ENCODE measurements at places on chromosomes 6 and 20.

DNA sequence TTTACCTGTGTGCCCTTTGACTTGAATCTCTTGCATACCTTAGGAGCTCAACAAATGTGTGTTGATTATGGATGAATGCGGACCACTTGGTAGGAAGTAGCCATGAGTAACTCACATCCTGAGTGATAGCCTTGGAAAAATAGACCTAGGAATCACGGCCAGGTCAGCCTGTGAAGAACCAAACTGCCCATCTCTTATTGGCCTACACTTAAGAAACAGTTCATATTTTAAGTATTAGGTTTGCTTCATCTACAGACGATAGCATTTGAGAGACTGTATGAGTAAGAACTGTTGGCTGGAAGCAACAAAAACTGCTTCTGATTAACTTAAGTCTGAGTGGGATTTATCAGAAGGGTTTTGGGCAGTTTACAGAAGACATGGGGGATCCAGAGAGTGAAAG, 320.1 kb upstream of the PRND start:
- DNase-seq: no peak

DNA sequence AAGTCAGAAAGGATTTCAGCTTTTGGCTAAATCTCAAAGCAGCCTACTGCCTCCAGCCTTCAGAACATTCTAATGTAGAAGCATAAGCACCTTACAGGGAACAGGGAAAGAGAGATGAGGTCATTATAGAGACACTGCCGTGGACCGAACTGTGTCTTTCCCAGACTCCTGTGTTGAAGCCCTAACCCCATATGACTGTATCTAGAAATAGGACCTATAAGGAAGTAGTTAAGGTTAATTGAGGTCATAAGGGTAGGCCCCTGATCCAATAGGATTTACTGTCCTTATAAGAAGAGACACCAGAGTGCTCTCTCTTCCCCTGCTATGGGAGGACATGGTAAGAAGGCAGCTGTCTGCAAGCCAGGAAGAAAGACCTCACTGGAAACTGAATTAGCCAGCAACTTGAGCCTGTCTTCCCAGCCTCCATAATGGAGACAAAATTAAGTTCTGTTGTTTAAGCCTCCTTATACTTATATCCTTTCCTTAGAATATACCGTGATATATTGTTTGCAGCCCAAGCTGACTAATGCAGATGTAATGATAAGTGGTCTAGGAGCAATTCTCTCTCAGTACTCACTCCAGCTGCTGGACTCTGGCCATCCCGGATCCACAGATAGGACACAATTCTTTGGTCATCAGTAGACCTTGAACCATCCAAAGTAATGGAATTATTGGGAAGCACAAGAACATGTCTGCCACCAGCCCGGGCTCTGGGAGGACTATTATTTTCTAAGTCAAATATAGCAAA, 71.4 kb downstream of the ALDH5A1 start:
- DNase-seq: no peak

- peak; percentile 2 for DNase-seq
Measured at GRCh38 chr6:74991573-74992332, 214.1 kb downstream of the COL12A1 start.

GRCh38 chr6:14273191-14273590, 155.6 kb downstream of the CD83 start:
- no peak for DNase-seq

GRCh38 chr20:50575865-50576720, 65.9 kb downstream of the PTPN1 start:
- DNase-seq: no peak

- DNase-seq: no peak
Measured at GRCh38 chr20:15653396-15654207, 919.6 kb downstream of the KIF16B start.

DNA sequence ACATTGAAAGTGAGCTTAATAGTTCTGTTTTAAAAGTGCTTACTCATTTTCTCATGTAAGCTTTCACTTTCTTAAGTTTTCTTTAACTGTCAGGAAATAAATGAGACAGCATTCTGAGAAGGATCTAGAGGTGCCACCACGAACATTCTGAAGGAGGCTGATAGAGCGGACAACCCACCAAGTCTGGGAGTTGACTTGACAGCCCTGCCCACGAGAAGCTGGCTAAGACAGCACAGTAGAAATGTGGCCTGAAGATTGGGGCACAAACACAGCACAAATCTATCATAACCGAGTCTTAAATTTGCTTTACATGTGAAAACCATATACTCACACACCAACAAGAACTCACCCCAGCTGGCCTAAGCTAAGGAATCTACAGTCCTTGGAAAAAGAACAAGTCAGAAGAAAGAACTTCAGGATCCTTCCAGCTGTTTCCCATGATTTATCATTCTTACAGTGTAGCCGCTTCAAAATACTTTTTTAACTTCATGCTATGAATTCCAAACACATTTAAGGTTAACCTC, 144.2 kb upstream of the TNFAIP3 start:
- DNase-seq: no peak

DNA sequence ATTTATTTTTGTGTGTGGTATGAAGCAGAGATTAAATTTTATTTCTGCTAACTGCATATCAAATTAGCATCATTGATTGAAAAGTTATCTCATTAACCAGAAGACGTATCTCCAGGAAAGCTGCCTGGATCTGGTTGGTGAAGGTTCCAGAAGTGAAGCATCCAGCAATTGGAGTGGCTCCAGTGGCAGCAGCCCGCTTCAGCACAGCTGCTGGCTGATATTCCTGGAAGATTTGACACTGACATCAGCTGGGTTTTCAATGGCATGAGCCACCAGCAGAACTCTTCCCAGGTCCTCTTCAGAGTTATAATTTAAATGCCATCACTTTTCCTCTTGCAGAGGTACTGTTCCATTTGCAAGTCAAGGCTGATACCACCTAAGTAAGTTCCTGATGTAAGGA, 363.5 kb downstream of the BCKDHB start:
- DNase-seq: no peak

GRCh38 chr6:72111611-72112010, 225.3 kb downstream of the RIMS1 start:
- DNase-seq: no peak

- DNase-seq: no peak
Measured at GRCh38 chr6:105509506-105510331, 106.8 kb upstream of the PREP start.

DNA sequence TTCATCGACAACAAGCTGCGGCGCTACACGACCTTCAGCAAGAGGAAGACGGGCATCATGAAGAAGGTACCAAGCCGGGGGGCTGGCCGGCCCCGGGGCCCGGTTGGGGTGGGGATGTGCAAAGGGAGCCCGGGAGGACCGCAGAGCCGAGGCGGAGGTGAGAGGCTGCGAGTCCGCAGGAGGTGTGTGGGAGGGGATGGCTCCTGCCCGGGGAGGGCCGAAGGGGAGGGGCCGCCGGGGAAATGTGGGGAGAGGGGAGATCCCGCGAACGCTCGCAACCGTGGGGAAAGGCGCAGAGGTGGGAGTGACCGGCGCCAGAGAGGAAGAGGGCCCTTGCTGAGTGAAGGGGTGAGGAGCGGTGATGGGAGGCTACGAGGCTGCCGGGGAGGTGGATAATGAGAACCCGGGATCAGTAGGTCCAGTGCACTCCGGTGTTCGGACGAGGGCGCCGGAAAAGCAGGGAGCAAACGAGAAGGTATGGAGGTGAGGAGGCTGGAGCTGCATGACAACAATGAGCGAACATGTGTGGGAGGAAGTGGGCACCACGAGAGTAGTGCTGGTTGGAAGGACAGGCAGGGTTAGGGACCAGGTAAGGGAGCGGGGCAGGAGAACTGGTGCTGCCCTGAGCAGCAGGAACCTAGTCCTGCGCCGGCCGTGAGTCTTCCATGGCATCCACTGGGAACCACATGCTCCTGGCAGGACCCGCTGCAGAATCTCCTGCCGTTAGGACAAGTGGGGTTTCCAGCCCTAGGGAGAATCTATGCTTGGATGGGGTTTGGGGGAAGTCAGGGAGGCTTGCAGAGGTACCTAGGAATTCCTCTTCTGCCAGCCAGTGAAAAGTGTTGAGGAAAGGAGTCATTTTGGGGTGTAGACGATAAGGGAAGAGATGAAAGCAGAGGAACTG, 1.3 kb downstream of the SRF start:
- no peak for DNase-seq

- DNase-seq: no peak
Measured at GRCh38 chr6:30676660-30677285, 4.0 kb upstream of the DHX16 start.

DNA sequence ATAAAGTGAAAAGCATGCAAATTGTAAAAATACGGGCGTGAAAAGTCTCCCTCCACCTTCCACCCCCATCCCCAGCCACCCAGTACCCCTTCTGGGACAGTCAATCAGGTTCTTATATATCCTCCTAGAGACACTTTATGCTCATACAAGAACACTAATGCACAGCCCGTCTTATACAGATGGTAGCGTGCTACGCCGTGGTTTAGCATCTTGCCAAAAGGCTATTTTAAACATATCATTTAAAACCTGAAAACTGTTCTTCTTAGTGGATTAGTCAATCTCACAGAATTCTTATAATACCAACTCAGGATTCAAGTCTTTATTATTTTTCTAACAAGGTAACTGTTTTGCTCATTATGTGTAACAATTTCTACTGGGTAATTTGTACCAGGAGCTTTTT, 57.2 kb upstream of the MRPS10 start:
- no peak for DNase-seq

DNA sequence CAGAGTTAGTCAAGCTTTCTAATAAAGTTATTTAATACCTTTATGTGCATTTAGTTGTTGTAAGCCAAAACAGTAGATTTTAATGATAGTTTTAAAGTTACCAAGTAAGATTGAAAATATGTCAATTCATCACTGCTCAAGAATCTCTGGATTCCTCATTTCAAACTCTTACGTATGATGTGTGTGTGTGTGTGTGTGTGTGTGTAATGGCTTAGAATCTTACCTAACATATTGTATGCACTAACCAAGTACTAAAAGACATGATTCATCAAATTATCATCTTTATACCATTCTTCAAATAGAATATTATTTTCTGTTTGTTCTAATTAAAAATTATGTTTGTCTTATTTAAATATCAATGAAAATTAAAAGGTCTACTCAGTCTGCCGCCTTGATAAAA, 41.5 kb upstream of the ZNF337 start:
- no peak for DNase-seq

DNA sequence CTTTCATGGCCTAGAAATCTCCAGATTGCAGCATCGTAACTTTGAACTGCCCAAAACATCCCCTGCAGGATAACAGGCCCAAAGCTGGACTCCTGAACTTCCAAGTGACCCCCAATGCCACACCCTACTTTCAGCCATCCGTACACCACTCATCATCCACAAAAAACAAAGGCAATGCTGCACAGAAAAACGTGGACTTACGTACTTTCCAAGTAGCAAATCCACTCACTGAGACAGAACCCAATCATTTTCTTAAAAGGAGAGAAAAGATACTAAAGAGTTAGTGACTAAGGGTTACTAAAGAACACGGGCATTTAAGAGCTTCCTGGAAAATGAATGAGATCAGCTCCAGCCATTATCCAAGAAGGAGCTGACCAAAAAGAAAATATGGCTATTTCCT, 211.0 kb downstream of the WDR27 start:
- DNase-seq: no peak

DNA sequence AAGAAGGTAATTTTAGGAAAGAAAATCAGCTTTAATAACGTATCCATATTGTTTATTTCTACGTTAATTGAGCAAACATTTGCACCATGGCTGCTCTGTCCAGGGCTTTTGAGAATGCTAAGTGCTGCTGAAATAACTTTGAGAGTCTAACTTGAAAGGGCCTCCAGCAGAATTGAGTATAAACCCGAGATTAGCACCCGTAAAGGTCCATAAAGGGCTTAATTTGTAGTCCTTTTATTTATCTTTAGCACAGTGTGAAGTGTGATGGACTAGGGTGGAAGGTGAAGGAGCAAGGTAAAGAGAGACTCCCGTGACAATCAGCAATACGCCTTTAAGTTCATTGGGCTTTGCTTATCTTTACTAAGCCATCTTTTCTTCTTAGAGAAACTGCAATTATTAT, 77.7 kb upstream of the SUPT3H start:
- no peak for DNase-seq

DNA sequence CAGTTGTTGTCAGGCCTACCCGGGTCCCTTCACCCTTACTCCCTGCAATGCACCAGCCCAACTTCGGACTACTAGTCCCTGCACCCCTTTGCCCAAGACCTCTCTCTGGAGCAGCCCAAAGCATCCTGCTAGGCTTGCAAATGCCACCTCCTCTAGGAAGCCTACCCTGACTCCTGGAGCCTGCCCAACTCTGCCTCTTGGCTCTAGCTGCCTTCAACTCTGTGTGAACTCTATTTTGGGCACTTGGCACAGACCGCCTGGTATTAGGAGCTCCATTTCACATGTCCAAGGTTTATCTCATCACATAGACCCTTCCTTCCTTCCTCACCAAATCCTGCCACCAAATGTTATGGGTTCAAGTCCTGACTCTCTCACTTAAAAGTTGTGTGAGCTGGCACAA, 80.6 kb downstream of the MDGA1 start:
- DNase-seq: no peak

GRCh38 chr6:159038914-159039884, 5.6 kb downstream of the TAGAP start:
- peak; percentile 3 for DNase-seq

DNA sequence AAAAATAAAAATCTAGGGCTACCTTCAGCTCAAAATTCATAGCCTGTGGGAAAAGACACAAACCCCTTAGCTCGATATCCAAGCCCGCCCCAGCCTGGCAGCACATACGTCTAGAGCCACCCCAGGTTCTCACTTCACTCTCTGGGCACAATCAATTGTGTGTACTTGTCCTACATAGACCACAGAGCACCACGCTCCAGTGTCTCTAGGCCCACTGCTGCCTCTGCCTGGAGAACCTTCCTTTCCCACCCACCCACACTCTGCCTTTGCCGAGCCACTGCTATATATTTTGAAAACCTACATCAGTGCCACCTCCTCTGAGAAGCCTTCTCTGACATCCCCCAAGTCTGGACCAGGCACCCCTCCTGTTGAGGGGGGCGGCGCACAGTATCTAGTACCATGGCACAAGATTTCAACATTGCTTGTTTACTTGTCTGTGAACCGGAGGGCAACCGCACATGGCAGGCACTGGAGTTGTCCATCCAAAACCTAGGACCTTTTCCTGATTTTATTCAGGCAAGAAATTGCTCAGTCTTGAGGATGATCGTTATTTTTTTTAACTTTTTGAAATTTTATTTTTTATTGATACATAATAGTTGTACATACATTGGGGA, 141.5 kb downstream of the UNC5CL start:
- DNase-seq: no peak

DNA sequence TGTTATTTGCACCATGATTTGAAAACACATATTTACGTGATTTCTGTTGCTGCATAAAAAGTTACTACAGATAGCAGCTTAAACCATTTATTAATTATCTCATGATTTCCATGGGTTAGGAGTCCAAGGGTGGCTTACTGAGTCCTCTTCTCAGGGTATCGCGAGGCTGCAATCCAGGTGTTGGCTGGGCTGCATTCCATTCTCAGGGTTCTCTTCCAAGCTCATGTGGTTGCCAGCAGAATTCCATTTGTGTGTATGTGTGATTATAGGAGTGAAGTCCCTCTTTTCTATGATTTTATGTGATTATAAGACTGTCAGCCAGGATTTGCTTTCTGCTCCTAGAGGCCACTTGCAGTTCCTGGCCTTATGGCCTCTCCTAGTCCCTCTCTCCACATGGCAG, 135.1 kb downstream of the FAM83B start:
- no peak for DNase-seq

GRCh38 chr6:37987018-37987417, 167.5 kb downstream of the ZFAND3 start:
- no peak for DNase-seq

All from epithelial cell of proximal tubule (primary cell).